Astrocyte of the cerebellum (primary cell): ENCODE measurements at places on chromosomes 1 and 21.
A peak's percentile ranks its signal among the peaks of the same experiment; 100 is the strongest.

DNA sequence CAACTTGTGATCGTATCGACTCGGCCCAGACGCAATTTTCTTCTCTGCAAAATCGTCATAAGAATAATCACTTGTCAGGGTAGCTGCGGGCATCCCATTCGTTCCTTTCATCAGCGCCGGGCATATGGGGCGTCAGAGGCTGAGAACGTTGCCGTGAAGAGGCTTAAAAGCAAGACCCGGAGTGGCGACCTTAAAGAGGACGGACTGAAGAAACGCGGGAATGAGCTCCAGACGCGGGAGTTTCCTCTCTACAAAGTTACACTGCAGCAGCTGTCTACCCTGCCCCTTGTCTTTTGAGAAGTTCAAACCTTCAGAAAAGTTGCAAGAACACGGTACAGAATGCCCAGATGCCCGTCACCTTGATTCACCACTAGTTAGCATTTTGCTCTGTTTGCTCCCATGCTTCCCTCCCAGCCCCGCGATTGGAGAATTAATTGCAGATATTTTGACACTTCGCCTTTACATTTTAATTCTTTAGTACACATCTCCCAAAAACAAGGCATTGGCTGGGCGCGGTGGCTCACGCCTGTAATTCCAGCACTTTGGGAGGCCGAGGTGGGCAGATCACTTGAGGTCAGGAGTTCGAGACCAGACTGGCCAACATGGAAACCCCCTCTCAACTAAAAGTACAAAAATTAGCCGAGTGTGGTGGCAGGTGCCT is 967 bp downstream of the CENPS start:
- no peak for DNase-seq

DNA sequence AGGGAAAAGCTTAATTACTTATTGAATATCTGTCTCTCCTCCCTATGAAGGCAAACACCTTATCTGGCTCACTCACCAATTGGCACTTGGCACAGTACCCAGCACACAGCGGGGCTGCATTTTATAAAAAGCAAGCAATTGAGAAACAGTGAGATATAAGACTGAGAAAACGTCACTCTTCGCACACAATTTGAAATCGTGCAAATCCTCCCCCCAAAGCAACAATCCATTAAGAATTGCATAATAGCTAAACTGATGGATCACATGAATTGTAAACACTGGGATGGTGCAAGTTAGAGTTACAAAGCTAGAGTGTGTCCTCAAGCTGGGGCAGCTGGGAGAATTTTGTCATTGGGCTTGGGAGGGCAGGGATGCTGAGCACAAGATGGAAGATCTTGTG is 27.1 kb downstream of the PRDX6 start:
- DNase-seq, result no peak

DNA sequence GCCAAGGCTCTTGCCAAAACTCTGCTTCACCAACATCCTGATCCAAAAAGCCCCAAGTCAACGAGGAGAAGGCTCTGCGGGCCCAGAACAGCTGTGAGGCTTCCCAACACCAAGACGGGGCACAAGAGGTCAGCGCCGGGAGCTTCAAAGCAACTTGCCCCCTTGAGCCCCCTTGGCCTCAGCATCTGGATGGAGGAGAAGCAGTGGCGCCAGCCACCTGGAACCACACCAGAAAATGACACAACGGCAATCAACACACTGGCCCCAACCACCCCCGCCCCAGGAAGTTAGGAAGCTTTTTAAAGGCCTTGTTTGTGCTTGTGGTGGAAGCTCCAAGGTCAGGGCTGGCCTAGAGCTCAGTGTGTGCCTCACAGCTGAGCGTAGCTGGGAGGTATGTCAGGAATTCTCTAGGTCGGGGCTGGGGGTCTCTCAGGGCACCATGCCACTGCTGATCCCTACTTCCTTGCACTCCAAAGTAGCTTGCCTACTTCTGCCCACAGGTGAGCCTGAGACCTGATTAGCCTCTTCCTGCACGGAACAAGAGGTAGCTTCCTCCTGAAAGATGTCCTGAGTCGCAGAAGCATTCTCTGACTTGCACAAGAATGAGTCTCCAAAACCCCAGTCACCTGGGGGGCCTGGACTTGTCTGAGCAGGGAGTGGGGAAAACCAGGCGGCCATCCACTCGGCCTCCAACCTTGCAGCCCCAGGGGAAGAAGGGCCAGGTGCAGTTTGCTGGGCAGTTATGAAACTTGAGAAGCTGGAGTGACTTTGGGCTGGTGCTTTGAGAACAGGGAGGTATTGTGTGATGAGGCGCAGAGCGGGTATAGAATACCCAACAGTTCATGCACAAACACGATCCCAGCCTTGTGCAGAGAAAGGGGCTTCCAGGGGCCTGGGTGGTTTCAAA is 9.7 kb upstream of the SRP9 start:
- DNase-seq, result no peak

DNA sequence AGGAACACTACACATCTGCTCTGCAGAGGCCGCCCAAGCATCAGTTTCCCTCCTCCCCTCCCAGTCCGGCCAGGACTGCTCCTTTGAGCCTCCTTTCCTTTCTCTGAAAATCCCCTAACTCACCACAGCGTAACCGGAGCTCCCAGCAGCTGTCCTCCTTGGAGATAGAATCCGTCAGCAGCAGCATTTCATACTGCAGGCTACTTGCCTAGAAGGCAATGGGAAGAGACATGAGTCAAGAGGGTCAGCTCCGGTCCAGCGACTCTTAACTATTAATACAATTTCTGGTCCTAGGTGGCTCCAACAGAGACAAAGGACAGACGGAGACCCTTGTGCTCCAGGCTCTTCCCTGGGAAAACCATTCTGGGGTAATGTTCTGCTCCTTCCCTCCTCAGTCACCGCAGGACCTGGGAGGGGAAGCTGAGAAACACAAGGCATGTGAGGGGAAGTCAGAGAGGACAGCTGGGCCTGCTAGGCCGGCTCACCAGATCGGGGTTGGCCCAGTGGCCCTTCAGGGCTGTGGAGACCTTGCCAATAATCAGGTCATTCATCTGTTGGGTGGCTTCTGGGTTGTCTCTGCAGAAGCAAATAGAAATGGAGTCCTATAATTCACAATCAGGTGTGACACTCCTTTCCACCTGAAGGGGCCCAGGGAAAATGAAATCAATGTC is 99.7 kb downstream of the UBR4 start:
- DNase-seq, result no peak

DNA sequence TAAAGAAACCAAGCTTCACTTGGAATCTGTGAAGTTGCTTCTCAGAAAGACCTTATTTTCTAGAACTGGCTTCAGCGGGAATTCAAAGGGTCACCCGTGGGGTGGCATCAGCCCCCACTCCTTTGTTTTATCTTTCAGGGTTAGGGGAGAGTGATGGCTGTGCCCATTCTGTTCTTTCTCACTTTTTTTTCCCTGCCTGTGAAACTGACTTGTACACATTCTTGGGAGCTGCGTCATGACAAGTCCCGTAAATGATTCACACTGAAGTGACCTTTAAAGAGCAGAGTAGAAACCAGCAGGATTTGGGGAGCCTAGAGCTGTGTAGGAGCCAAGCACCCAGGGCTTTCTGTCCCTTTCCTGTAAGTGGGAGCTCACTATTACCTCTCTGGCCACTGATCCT is 43.8 kb downstream of the SLC44A3 start:
- peak; percentile 75 for DNase-seq

GRCh38 chr1:202656951-202657646 is 53.2 kb downstream of the SYT2 start:
- DNase-seq, result no peak

DNA sequence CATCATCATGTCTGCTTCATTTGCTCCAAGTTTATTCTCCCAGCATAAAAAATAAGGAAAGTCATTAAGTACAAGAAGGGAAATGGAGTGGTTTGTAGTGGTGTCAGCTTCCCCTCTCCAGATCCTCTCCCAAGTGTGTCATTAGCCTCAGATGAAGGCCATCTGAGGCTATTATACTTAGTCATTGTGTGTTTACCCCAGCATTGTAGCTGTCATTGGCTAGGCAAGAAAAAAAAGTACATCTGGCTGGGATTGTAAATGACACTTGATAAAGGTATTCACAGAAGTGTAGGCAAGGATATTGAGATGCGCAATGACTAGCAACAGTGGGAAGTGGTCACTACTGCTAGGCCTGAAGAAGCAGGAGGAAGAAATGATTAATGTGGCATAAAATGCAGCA is 316.9 kb upstream of the SGIP1 start:
- no peak for DNase-seq

DNA sequence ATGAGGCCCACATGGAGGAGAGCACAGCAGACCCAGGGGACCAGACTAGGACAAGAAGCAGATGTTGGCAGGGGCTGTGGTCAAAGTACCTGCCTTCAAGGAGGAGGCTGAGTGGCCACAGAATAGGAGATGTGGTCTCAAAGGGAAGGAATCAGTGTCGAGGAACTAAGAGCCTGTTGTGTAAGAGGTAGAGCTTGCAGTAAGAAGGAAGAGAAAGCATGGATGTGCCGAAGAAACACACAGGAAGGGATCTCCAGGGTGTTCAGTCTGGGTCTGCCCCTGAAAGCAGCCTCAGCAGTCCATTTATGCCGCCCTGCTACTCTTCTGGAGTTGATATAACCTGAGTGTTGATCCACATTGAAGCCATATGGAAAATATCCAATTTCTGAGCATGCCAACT is 83.9 kb downstream of the NID1 start:
- no peak for DNase-seq

DNA sequence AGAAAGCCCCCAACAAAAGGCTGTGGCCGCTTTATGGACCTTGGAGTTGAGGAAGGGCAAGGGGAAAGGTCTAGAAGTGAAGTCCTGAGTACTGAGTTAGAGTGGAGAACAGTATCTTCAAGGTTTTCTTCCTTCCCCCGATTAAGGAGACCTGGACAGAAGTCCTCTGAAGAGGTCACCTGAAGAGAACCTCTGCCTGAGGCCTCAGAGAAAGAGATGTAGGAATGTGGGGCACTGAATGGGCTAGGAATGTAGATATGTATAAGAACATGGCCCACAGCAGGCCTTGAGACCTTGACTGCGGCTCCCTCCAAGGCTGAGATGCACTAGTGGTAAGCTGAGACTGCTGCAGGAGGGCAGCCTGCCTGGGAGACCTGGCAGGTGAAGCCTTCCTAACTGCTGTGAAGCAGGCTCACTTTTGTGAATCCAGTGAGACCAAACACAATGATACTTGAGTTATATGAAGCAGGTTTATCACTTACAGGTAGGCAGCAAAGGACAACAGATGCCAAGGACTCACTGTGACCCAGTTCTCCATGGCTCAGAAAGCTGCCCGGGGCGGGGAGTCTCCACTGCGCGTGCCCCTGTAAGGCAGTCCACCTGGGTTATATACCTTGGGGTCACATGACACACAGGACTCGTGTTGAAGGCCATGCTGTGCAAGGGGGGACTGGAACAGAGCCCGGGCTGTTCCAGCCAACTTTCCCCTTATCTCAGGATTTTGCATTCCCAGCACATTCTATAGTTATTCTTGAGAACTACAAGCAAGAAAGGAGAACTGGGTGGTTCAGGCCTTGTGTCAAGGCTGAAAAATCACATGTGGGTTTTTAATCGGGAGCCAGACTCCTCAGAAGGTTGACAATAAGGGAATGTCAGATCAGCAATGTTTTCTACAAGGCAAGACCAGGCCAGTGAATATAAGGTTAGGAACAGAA is 78.8 kb upstream of the PPM1J start:
- DNase-seq, result no peak

DNA sequence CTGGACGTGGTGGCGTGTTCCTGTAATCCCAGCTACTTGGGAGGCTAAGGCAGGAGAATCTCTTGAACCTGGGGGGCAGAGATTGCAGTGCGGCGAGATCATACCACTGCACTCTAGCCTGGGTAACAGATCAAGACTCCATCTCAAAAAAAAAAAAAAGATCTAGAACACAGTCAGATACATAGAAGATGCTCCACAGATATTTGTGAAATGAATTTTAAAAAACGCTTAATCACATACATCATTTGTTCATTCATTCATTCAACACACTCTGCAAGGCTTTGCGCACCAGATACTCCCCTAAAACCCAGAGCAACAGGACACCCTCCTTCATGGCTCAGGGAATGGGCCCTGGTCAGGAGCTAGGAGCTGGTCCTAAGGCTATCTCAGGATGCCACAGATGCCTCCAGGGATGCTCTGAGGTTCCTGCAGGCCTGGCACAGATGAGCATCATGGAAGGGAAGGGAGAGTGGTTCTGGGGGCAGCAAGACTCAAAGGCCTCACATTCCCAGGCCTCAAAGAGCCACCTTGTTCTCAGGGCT is 6.4 kb downstream of the HSPG2 start:
- no peak for DNase-seq

DNA sequence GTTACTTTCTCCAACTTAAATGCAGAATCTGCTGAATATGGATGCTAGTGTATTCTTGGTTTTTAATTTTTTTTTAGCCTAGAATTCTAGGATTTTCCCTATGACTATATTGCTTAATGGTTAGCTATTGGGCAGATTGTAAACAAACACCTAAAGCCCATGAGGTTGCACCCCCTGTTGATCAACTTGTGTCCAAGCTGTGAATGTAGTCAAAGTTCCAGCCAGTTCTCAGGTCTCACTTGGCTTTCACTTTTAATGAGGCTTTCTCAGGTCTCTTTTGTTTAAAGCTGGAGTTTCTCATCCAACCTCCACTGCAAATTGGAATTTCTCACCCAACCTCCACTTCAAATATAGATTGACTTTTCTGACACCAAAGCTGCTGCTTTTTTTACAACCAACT is 35.9 kb downstream of the FCER1A start:
- no peak for DNase-seq

DNA sequence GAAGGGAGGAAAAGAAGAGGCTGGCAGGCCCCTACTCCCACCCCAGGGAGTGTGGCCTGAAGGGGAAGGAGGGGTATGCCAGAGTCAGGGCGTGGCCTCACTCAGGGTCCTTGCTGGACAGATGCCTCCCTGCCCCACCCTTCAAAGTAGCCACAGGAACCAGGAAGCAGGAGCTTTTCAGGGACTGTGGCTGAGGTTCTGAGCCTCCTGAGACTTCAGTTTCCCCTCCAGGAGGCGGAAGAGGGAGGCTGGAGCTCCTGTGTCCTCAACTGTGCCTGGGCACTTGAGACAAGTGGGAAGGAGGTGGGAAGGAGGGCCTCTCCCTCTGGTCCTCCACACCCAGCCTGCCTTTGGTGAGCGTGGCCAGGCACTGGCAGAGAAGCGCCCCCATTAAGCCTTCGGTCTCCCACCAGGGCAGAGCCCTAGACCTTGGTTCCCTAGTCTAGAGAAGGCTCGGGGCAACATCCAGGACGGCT is 5.3 kb downstream of the CELSR2 start:
- DNase-seq, result no peak

DNA sequence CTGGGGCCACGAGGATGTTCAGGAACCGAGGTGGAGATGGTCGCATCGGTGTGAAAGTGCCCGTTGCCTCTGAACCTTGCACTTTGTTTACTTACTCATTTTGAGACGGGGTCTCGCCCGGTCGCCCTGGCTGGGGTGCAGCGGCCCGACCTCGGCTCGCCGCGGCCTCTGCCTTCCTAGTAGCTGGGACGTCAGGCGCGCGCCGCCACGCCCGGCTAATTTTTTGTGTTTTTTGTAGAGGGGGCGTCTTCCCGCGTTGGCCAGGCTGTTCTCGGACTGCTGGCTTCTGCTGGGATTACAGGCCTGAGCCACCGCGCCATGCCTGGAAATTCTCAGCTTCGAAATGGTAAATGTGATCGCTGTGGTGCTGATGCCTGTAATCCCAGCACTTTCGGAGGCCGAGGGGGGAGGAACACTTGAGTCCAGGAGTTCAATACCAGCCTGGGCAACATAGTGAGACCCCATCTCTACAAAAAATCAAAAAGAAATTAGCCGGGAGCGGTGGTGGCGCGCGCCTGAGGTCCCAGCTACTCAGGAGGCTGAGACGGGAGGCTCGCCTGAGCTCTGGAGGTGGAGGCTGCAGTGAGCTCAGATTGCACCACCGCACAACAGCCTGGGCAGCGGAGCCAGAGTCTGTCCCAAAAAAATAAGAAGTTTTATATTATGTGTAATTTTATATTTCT is 684 bp upstream of the MRPL20 start:
- DNase-seq, result no peak

- DNase-seq, result no peak
These were observed 25.7 kb downstream of the AADACL4 start for GRCh38 chr1:12669529-12670068.
